ENCODE measurements at places on chromosomes 7 and 10. TPM values are rescaled to one million over a fixed set of nuclear protein-coding genes. Genes with fewer than 3 reads are reported as not detected.

Gene TEX47
- total RNA-seq = not detected

GRCh38 chr7:154853727-154854095 lies 149.2 kb downstream of the PAXIP1 start:
- DNase-seq = no peak

GRCh38 chr10:79223091-79224048 lies 123.9 kb upstream of the PPIF start:
- no peak for DNase-seq

- DNase-seq = peak; percentile 60
Observed at GRCh38 chr7:98168181-98168903, 42.9 kb upstream of the BHLHA15 start.

DNA sequence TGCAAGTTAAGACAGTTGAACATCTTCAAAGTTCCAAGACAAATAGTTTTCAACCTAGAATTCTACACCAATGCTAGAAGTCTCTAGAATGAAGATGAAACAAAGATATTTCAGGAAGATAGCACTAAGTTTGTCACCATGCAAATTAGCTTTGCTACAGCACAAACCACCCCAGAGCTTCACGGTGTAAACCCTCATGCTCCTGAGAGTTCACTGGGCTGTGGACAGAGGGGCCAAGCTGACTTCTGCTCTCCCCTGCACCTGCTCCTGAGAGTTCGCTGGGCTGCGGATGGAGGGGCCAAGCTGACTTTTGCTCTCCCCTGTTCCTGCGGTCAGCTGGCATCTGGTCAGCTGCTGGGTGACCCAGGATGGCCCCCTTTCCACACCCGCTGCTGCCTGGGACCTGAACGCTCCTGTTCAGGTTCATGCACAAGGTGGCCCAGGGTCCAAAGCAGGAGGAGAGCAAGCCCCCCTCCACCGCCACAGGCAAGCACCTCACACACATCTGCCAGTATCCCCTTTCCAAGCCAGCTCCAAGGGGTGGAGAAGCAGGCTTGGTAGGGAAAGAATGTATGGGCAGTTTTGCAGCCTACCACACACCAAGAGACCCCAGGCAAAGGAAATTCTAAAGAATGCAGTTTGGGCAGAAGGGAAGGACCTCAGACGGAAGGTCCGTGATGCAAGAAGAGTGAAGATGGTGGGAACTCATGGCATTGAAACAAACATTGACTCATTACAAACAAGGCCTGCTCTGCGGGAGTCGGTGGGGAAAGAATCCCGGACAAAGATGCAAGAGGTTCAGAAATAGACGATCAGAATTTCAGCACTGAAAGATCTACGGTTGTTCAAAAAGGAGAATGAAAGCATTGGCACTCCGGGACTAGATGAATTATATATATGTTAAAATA lies 137.8 kb upstream of the PPP2R2D start:
- DNase-seq = no peak
